SJCRH30 (cell line): ENCODE measurements at places on chromosomes 6 and 20. TPM values are rescaled to one million over a fixed set of nuclear protein-coding genes. Genes with fewer than 3 reads are reported as not detected.

GRCh38 chr6:32685603-32686002, 19.1 kb upstream of the HLA-DQB1 start:
- H3K4me1 ChIP-seq, result no peaks in the 10 kb centered on the region
- H3K27ac ChIP-seq, result no peak overlapping the region
- DNase-seq, result no peak
- H3K4me3 ChIP-seq, result no peak overlapping the region
- no peaks in the 10 kb centered on the region for H3K27me3 ChIP-seq
- no peaks in the 10 kb centered on the region for H3K36me3 ChIP-seq

- no peaks in the 10 kb centered on the region for H3K4me1 ChIP-seq
- DNase-seq, result no peak
- H3K4me3 ChIP-seq, result no peak overlapping the region
- H3K27ac ChIP-seq, result no peak overlapping the region
- H3K36me3 ChIP-seq, result no peaks in the 10 kb centered on the region
- peaks cover 12% of the 10 kb centered on the region; the same call in 1 of the 2 replicates for H3K27me3 ChIP-seq
Observed at GRCh38 chr6:167786853-167787675, 39.6 kb upstream of the AFDN start.

DNA sequence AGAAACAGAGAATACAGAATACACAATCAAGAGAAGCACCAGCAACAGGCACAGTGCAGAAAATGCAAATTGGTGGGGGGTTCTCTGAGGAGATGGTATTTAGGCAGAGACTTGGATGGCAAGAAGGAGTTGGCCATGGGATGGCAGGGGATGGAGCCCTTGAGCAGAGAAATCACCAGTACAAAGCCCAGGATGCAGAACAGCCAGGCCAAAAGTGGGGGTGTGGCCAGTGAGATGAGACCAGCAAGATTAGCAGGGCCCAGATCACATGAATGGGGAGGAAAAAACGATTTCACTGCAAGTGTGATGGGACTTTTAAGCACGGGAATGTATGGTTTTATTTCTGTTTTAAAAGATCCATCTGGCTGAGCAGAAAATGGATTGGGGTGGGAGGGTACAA, 63.4 kb downstream of the TRAM2 start:
- no peak overlapping the region for H3K27ac ChIP-seq
- no peak overlapping the region for H3K4me3 ChIP-seq
- H3K36me3 ChIP-seq, result peaks cover 54% of the 10 kb centered on the region
- H3K27me3 ChIP-seq, result no peaks in the 10 kb centered on the region
- peaks cover 29% of the 10 kb centered on the region for H3K4me1 ChIP-seq

- no peaks in the 10 kb centered on the region for H3K4me1 ChIP-seq
- no peak for DNase-seq
- no peak overlapping the region for H3K4me3 ChIP-seq
- H3K36me3 ChIP-seq, result no peaks in the 10 kb centered on the region
Observed at GRCh38 chr6:68747110-68747790, 112.2 kb downstream of the ADGRB3 start.

DNA sequence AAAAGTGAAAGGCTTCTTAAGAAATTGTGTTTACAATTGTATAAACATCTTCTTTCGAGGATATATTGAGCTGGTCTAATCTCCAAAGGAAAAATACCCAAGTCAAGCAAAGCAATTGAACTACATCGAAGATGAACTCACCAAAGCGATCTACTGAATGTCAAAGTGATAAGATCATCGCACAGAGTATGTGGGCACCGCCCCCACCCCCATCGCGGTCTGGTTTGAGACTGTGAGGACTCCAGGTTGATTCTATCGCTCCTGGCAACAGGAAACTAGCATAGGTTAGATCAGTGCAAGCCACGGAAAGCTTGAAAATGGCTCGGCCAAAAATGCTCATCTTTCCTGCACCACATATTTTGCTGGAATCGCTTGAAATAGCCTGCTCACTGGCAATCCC, 133.2 kb upstream of the RPS6KA2 start:
- no peak for DNase-seq
- H3K36me3 ChIP-seq, result no peaks in the 10 kb centered on the region
- peaks cover 6% of the 10 kb centered on the region; the same call in 1 of the 2 replicates for H3K27me3 ChIP-seq
- H3K4me1 ChIP-seq, result no peaks in the 10 kb centered on the region

- H3K27ac ChIP-seq, result no peak overlapping the region
- H3K4me3 ChIP-seq, result no peak overlapping the region
- no peaks in the 10 kb centered on the region; the same call in 1 of the 2 replicates for H3K27me3 ChIP-seq
- DNase-seq, result peak; percentile 71
- no peaks in the 10 kb centered on the region for H3K4me1 ChIP-seq
Observed at GRCh38 chr20:5448449-5449118, 131.8 kb upstream of the PROKR2 start.

GRCh38 chr20:41900201-41900691, 282.1 kb upstream of the CHD6 start:
- no peak overlapping the region for H3K4me3 ChIP-seq
- H3K36me3 ChIP-seq, result no peaks in the 10 kb centered on the region
- H3K27ac ChIP-seq, result no peak overlapping the region
- H3K4me1 ChIP-seq, result peaks cover 33% of the 10 kb centered on the region

DNA sequence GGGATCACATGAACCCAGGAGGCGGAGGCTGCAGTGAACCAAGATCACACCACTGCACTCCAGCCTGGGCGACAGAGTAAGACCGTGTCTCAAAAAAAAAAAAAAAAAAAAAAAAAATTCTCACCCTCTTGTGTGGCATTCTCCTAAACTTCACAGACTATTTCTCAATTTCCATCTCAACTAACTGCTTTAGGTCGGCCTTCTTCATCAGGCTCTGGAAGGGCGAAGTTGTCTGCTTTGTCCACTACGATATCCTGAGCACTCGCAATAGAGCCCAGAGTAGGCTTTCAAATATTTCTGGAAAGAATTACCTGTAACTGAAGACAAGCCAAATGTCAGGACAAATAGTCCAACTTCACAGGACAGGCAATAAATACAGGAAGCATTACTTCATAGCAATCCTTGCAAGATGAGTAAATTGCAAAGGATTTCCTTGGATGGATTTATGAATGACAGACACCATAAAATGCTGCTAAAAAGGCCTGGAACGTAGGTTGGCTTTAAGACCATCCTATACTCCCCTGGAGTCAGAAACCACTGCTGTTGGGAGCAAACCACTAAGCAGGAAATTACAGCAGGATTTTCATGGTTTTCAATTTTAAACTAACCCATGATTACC, 116.3 kb upstream of the SLC2A12 start:
- H3K27me3 ChIP-seq, result no peaks in the 10 kb centered on the region
- no peak overlapping the region for H3K27ac ChIP-seq
- no peaks in the 10 kb centered on the region for H3K4me1 ChIP-seq

DNA sequence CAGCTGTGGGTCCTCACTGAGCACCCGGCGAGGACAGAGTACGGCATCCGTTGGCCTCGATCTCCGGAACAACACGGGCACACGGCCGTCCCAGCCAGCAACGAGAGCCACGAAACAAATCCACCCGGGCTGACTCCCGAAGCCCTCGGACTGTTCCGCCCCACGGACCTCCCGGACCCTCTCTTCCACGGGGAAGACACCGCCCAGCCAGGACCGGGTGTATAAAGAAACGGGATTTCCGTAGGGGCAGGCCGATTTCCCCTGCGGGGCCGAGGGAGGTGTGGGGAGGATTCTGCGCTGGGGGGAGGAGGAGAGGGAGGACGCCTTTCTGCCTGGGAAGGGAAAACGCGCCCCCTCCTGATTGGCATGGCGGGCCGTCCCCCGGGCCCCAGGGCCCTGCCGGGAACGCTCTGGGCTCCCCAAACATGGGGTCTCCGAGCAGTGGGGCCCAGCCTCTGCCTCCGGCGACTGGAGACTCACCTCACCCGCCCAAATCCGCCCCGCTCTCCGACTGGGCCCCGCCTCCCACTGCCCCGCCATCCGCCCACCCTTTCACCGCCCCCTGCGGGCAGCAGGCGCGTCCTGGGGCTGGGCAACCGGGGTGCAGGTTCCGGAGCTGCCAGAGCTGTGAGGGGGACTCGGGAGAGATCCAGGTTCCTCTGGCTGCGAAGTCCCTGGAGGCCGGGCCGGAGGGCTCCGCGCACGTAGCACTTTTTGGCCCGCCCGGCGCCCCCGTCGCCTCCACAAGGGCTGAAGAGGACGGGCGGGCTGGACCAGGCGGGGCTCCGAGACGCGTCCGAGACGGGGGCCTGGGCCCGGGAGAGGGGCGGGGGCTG, 679 bp upstream of the PPDPF start:
- H3K27me3 ChIP-seq, result no peaks in the 10 kb centered on the region
- peak; percentile 94 for DNase-seq

DNA sequence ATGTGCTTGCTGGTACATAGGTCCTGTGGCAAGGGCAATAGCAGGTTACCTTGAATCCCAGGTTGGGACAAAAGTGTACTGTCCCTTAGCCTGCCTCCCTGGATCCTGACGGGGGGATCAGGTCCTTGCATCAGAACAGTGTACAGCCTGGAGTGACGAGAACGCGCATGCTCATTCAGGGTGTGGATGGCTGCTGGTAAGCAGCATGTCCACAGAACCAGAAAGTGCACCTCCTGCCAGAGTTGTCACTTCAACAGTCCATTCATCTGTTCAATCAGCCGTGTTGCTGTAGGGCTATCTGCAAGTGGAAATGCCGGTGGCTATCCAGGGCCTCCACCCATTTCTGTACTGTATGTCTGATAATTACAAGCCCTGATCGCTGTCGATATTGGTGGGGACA, 236.3 kb upstream of the SOX4 start:
- H3K27me3 ChIP-seq, result no peaks in the 10 kb centered on the region
- no peaks in the 10 kb centered on the region for H3K36me3 ChIP-seq
- H3K27ac ChIP-seq, result no peak overlapping the region
- no peak overlapping the region for H3K4me3 ChIP-seq
- H3K4me1 ChIP-seq, result no peaks in the 10 kb centered on the region

DNA sequence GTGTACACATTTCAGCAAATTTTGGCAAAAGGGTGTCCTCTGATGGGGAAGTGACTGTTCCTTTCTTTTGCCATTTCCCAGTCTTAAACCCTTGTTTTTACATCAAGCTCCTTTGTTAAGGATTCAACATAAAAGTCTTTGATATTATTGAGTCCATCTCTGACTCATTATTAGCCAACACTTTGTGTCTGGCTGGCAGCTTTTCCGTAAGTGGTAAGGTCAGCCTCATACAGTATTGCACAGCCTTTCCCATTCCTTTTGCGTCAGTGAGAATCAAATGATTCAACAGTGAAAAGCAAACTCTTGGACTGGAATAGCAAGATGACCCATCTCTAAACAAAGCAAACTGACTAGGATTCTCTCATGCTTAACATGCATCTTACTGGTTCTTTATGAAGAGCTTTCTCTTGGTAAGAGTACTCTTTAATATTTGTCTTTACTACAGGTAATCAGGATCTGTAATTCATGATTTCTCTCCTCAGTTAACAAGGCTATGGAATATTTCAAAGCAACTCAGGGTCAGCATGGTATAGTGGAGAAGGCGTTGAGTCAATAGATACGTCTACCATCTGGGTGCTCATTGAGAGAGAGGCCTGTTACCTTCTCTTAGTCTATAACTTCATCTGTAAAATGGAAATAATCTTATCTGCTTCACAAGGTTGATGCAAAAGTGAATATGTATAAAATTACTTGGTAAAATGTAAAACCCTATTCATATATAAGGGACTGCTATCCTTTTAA, 183.6 kb downstream of the PRL start:
- H3K4me3 ChIP-seq, result no peak overlapping the region
- peaks cover 3% of the 10 kb centered on the region; the same call in 1 of the 2 replicates for H3K4me1 ChIP-seq
- no peak overlapping the region for H3K27ac ChIP-seq
- no peaks in the 10 kb centered on the region for H3K27me3 ChIP-seq
- DNase-seq, result no peak
- no peaks in the 10 kb centered on the region for H3K36me3 ChIP-seq

GRCh38 chr20:4951299-4951698, 50.0 kb downstream of the SLC23A2 start:
- no peaks in the 10 kb centered on the region for H3K4me1 ChIP-seq
- no peak overlapping the region for H3K27ac ChIP-seq
- H3K4me3 ChIP-seq, result no peak overlapping the region
- H3K36me3 ChIP-seq, result 0 out of 2 replicates have a peak, but pooled peaks cover 6% of the 10 kb centered on the region
- no peak for DNase-seq
- no peaks in the 10 kb centered on the region for H3K27me3 ChIP-seq

DNA sequence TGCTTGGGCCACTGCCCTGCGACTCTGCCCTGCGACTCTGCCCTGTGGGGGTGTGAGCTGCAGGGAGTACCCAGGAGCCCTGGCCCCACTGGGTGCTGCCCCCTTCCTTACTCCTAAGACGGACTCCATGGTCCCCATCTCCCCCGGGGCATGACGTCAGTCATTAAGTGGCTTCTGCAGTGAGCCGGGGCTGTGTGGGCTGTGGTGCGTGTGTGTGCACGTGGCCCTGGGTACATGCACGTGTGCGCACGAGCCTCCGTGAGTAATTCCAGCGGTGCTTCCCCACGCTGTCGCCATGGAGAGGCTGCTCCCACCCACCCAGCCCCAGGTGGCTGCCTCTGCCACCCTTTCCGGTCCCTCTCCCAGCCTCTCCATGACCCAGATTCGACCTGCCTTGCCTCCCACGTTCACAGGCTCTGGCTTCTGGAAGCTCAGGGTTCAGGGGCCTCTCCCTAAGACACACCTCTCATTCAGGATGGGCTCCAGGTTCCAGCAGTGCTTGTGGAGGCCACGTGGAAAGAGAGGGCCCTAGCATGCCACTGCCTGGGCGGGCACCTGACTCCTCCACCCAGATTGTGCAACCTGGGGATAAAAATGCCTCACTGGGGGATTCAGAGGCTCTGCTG, 88.3 kb downstream of the DLGAP4 start:
- no peak overlapping the region for H3K27ac ChIP-seq
- H3K4me1 ChIP-seq, result no peaks in the 10 kb centered on the region
- H3K4me3 ChIP-seq, result no peak overlapping the region
- peaks cover 25% of the 10 kb centered on the region for H3K27me3 ChIP-seq
- H3K36me3 ChIP-seq, result no peaks in the 10 kb centered on the region

GRCh38 chr20:49543071-49543857, 24.7 kb downstream of the PTGIS start:
- no peak overlapping the region for H3K4me3 ChIP-seq
- peaks cover 9% of the 10 kb centered on the region; the same call in 1 of the 2 replicates for H3K4me1 ChIP-seq
- no peaks in the 10 kb centered on the region for H3K27me3 ChIP-seq

NDRG3 gene
- 46.6 and 46.7 TPM in 2 replicates for total RNA-seq

OOEP gene
- total RNA-seq, result not detected in 2 replicates

AIF1 gene
- not detected in 2 replicates for total RNA-seq

BTN1A1 gene
- 0.04 TPM in 1 of 2 replicates, not detected in the other for total RNA-seq

CLIC5 gene
- 0.05 and 0.06 TPM in 2 replicates for total RNA-seq

PKIB gene
- 7.4 and 10.0 TPM in 2 replicates for total RNA-seq
